Heart left ventricle (tissue), 16 donors: ENCODE measurements at places on chromosomes 3 and 15. TPM values are rescaled to one million over a fixed set of nuclear protein-coding genes. Genes with fewer than 3 reads are reported as not detected.

- no peak for DNase-seq
These were observed 48.5 kb downstream of the PXYLP1 start for GRCh38 chr3:141280086-141280485.

DNA sequence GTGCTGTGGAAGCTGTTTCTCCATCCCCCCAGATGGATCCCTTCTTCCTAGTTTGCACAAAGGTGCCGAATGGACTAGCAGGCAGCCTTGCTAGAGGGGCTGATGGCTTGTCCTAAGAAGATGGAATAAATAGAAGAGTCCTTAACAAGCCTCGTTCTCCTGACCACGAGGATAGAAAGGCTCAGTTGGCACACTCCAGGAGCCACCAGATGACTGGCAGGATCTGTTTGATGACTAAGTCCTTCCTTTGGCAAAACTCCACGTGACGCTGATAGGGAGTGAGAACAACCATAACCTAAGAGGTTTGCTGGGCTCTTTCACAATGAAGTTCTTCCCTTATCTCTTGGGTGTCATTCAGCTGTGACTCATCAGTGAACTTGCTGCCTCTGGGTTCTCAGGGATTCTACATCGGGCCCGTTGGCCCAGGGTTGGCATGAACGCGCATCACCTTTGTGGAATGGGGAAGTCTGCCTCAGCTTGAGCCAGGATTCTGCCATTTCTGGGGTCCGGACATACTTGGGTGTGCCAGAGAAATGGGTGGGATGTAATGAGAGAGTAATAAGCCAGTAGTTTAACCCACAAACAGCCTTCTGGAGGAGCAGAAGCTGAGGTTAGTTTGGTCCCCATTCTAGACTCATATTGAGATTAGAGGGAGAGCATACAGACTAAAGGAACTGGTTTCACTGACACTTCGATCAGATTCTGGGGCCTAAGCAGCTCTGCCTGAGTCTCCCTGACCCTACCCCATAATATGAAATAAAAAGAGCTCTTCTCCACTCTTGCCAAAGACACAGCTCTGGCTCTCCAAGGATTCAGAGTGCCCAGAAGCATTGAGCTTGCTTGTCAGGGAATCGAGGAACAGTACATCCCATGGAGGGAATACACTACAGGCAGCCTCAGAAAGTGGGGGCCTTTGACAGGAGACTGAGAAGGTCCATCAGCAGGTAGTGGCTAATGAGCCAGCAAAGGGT lies 2.0 kb upstream of the MELTF start:
- DNase-seq: peak; percentile 88

DNA sequence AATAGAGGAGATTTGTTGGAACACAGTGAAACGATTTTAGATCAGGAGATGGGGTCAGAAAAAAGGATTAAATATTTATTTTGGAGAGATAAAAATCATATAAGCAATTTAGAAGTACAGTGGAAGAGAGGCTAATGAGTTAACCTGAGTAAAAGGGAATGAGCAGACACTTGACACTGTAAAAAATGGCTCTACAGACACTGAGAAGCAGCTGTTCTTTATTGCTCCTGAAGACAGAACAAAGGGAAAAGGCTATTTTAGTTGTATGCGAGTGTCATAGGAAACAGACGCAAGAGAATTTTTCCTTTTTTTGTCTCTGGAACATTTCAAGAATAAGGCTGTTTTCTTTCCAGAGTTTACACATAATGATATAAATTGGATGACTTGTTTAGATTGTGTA lies 34.3 kb downstream of the ASTE1 start:
- no peak for DNase-seq

- DNase-seq: no peak
These were observed 177.2 kb downstream of the LPP start for GRCh38 chr3:188331166-188331565.

GRCh38 chr3:154884952-154885351 lies 195.2 kb upstream of the MME start:
- no peak for DNase-seq

DNA sequence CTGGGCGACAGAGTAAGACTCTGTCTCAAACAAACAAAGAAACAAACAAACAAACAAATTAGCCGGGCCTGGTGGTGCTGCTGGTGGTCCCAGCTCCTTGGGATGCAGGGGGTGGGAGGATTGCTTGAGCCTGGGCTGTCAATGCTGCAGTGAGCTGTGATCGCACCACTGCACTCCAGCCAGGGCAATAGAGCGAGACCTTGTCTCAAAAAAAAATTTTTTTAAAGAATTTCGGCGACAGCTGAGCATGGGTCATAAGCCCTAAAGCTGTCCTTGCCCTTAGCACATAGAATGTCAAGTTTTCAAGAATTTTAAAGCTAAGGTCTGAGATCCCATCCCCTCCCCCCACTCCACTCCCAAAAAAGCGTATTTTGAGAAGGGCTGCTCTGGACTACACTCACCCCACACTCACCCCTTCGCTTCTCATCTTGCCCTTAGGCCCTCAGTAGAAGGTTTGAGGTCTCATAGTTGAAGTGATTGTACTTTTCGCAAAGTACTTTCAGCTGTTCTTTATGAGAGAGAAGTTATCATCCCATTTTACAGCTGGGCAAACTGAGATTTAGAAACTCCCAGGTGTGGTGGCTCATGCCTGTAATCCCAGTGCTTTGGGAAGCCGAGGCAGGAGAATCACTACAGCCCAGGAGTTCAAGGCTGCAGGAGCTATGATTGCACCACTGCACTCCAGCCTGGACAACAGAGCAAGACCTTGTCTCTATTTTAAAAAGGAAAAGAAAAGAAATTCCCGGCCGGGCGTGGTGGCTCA lies 34.3 kb upstream of the FLNB start:
- no peak for DNase-seq

- DNase-seq: no peak
These were observed 1155.5 kb downstream of the TBL1XR1 start for GRCh38 chr3:176041812-176042211.

GRCh38 chr3:191138937-191139336 lies 60.1 kb upstream of the OSTN start:
- no peak for DNase-seq

DNA sequence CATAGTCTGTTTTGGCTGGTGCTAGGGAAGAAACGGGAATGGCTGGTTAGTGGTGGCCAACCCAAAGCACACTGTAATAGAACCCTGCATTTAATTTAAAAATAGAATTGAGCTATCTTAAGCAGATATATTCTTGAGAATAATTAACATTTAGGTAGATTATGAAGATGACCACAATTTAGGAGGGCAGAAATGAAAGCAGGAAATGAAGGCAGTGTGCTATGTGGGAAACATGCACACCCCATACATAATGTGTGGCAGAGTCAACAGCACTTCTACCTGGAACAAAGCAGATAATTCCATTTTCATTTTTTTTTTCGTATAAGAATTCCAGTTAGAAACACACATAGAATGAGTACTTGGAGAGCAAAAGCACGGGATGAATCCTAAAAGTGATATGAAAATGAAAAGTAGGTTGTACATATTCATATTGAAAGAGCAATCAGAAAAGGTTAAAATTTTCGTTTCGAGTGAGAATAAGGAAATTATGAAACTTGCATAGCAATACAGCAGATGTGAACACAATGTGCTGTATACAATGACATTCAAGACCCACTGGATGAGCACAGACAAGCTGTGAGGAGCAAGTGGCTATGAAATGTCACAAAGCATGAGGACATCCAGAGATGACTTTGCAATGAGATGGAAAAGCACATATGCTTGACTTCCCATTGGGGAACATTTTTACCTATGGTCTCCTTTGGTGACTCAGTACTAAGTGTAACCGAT lies 102.6 kb downstream of the TFG start:
- DNase-seq: no peak

- no peak for DNase-seq
These were observed 34.3 kb downstream of the IRAK2 start for GRCh38 chr3:10198761-10199649.

- no peak for DNase-seq
These were observed 285.3 kb downstream of the SV2B start for GRCh38 chr15:91385311-91385710.

DNA sequence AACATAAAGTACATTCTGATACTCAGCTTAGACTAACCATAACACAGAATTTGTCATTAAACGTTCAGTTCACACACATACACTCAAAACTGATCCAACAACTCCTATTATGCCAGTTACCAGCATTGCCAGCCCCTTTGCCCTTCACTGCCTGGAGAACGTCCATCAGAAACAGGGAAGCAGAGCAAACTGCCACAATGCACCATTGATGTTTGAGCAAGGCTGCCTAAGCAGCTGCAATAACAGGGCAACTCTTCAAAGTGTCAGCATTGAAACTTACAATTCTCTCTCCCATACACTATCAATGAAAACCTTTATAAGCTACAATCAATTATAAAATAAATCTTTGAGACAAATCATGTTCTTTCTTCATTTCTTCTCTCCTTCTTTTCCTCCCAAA lies 85.1 kb downstream of the ZBTB20 start:
- no peak for DNase-seq

DNA sequence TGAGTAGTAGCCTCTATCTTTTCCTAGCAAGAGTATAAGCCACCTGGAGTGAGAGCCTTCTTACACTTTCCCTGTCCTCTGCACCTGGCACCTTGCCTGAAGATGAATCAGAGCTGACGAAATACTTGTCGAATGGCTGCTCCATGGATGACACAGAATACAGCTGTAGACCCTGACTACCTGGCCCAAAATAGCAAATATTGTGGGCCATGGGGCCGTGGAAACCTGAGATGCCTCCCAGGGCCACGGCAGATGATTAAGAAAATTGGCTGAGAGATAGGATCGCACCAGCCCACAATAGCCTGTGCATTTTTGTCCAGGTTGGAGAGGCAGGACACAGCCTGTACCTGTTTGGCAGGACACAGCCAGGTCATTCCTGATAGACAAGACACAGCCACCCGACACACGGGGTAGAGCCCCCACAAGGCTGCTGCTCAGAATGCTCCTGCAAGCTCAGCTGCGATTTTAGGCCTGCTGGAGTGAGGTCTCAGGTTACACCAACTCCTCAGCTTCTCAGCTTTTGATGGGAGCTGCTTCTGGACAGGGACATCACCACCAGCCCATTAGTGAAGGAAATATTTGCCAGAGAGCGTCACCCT lies 22.9 kb upstream of the TPM1 start:
- no peak for DNase-seq

The SPTSSB gene
- total RNA-seq: 0.58 TPM

The MEX3B gene
- 2.9 TPM for total RNA-seq

The RBP2 gene
- not detected for total RNA-seq

The GPR171 gene
- not detected for total RNA-seq

The TM4SF4 gene
- not detected for total RNA-seq
